ENCODE measurements at places on chromosomes 6 and 20. TPM values are rescaled to one million over a fixed set of nuclear protein-coding genes. Genes with fewer than 3 reads are reported as not detected.

The PRR18 gene
- total RNA-seq: not detected

The IL17A gene
- total RNA-seq: not detected

The CPXM1 gene
- total RNA-seq: 8.8 TPM

The PGM3 gene
- 71.7 TPM for total RNA-seq

The TTLL9 gene
- total RNA-seq: 4.4 TPM

The WFDC6 gene
- not detected for total RNA-seq

The ZSCAN31 gene
- total RNA-seq: 16.0 TPM

Measured in parietal lobe (tissue), 2 donors.